Activated T-cell treated with anti-CD3 and anti-CD28 coated beads, Interleukin-2, amount 50 U/mL, for 48 hours (primary cell): ENCODE measurements at places on chromosomes 7 and 10.

- DNase-seq = no peak
These were observed 27.8 kb downstream of the TMEM236 start for GRCh38 chr10:17779784-17780183.

DNA sequence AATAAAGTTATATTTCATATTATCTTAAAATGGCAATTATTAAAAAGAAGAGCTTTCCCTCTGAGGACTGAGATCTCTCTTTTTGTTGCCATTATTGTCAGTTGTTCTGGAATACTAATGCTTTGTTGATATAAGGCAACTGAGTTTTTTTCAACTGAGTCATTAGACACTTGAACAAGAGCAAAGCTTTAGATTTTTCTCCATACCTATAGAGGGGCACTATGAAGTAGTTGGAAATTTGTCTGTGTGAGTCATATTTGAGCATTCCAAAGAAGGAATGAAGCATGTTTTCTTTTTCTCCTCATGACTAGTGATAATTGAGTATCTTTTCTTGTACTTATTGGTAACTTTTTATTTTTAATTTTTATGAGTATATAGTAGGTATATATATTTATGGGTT lies 24.5 kb downstream of the RPA3 start:
- DNase-seq = no peak

GRCh38 chr10:97090035-97090434 lies 95.7 kb downstream of the SLIT1 start:
- DNase-seq = no peak

- DNase-seq = no peak
These were observed 111.3 kb upstream of the IGFBP3 start for GRCh38 chr7:46032353-46032752.

DNA sequence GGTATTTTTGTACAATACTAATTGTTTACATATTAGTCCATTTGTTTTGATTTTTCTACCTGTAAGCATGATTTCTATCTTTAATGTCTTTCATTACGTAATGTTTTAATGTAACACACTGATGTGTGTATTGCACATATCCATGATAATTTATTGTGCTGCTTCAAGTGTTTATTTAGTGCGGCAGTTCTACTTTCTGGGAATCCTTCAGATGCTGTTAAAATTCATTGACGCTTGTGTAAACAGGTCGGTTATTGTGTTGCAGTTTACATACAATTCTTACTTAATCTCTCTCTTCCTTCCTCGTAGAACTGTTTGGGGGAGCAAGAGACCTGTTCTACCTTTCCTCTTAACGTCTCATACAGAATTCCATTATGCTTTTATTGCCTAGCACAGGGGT lies 6.9 kb downstream of the TMEM60 start:
- DNase-seq = no peak

GRCh38 chr7:126589068-126589684 lies 663.6 kb downstream of the GRM8 start:
- no peak for DNase-seq

GRCh38 chr7:150824379-150825177 lies 24.0 kb downstream of the TMEM176A start:
- DNase-seq = no peak

GRCh38 chr10:68796605-68797004 lies 30.7 kb upstream of the STOX1 start:
- no peak for DNase-seq

GRCh38 chr10:131846240-131847101 lies 54.3 kb upstream of the PPP2R2D start:
- no peak for DNase-seq

DNA sequence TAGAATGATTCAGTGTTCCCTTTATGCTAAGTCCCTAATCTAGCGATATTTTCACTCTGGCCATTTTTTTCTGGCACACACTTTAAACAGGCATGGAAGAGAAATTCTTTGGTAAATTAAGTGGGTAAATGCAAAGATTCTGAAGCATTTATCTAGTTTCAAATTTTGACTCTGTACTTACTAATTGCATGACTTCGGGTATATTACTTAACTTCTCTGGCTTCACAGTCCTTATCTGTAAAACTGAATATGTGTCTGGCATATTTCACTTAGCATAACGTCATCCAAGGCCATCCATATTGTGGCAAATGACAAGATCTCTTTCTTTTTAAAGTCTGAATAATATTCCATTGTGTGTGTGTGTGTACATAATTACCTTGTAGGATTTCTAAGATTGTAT lies 114.5 kb downstream of the MBL2 start:
- DNase-seq = no peak

GRCh38 chr7:39838326-39838725 lies 111.7 kb upstream of the CDK13 start:
- DNase-seq = no peak

DNA sequence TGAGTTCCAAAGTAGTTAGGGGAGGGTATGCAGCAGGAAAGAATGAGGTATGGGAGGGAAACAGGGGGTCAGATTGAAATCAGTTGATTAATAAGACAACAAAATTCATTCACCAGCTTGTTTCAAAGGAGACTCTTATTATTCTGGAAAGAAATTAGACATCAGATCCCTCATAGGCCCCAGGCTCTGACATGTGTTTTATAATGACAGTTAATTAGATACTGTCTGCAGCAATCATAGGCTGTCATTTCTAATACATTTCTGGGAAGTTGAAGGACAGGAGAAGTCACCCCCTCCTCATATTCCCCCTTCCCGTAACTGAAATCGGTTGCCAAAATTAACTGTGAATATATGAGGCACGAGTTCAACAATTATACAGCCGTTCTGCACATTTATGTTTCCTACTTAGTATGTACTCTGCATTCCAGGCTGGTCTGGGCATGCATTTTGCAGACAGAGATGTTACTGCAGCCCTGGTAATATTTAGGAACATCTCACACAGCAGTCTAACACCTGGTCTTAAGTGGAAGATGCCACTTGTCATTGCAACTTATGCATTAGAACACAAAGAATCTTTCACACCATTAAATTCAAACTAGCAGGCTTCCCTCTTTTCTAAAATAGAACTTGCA lies 355.2 kb upstream of the LRGUK start:
- DNase-seq = no peak

DNA sequence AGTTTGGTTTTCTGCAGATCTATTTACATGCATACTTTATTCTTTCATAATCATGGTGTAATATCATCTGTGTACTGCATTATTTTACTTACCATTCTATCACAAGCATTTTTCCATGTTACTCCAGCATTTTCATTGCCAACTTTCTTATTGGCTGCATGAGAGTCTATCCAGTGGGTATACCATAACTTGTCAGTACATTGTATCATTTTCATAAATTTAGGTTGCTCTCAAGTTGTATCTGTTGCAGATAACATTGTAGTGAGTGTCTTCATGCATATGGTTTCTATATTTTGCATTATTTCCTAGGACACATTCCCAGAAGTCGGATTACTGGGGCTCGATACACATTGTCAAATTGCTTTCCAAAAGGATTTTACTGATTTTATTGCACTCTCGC lies 87.2 kb upstream of the INSYN2A start:
- DNase-seq = no peak
